ENCODE measurements at places on chromosomes 11 and 22.

DNA sequence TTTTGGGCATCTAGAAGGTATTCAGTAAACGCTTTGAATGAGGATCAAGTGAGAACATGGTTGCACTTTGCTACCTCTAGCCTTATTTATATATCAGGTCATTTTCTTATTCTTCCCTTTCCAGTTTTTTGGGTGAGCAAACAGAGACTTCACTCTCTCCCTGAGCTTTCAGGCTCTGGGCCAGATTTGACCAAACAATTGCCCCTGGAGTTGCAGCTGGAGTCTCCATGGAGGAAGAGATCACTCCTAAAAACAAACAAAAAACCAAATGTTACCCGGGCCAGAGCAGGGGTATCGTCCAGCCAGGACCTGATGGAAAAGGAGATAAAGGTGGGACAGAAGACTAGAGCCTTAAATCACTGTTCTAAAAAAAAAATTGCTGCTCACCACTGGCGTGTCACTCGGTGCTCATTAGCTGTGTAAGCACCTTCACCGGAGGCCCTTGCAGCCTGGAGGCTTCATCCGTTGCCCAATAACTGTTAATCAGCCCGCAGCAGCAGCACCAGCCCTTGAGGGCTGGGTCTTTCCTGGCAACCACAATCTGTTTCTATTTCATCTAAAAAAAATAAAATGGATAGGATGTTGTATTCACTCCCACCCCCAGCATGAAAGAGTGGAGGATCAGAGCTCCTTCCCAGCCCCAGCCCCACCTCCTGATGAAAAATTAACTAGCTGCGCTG, 125.0 kb downstream of the PKNOX2 start:
- no peak for DNase-seq

GRCh38 chr22:38315823-38316363, 1.3 kb downstream of the CSNK1E start:
- no peak for DNase-seq

DNA sequence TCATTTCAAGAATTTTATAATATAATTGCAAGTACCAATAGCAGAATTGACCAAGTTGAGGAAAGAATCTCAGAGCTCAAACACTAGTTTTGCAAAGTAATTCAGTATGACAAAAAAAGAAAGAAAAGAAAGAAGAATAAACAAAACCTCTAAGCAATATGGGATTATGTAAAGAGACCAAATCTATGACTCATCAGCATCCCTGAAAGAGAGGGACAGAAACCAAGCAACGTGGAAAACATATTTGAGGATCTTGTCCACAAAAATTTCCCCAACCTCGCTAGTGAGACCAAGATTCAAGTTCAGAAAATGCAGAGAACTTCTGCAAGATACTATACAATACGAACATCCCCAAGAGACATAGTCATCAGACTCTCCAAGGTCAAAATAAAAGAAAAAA, 203.7 kb upstream of the DDI1 start:
- DNase-seq: no peak

GRCh38 chr11:18566406-18566805, 22.1 kb downstream of the UEVLD start:
- DNase-seq: no peak

GRCh38 chr11:83557653-83558052, 271.5 kb upstream of the CCDC90B start:
- no peak for DNase-seq

GRCh38 chr22:39546889-39547586, 14.5 kb upstream of the RPS19BP1 start:
- no peak for DNase-seq

- peak; percentile 45 for DNase-seq
These were observed 25.6 kb downstream of the SYT7 start for GRCh38 chr11:61555051-61555969.

GRCh38 chr11:80515097-80515496, 1074.3 kb upstream of the TENM4 start:
- no peak for DNase-seq

DNA sequence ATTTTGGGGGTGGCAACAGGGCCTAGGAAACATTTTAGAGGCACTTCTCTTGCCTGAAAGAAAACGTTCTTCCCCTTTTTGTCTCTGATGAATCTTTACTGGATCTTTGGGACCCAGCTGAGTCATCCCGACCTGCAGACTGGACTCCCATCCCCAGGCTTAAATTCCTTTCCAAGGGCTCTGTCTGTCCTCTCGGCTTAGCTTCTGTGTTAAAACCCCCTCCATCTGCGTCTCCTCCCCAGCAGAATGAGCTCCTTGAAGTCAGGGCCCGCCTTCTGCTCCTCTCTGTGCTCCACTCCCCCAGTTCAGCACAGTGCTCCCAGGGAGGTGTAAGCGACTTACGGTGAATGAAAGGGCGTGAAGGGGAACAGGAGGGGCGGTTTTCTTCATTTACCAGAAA, 895 bp upstream of the DAGLA start:
- DNase-seq: no peak

DNA sequence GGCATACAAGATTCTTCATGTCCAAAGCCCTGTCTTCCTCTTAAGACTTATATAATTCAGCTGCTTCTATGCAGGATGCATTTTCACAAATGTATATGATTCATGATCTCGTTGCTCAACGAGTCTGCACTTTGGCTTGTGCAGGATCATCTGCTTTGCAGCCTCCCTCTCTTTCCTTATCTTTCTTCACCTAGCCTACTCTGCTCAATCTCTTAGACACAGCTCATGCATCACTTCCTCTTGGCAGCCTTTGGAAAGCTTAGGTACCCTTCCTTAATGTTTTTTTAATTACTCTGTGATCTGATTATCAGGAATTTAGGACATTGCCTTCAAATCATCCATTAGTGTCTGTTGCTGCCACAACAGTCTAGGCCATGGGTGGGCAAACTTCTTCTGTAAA, 673.8 kb downstream of the NELL1 start:
- no peak for DNase-seq

DNA sequence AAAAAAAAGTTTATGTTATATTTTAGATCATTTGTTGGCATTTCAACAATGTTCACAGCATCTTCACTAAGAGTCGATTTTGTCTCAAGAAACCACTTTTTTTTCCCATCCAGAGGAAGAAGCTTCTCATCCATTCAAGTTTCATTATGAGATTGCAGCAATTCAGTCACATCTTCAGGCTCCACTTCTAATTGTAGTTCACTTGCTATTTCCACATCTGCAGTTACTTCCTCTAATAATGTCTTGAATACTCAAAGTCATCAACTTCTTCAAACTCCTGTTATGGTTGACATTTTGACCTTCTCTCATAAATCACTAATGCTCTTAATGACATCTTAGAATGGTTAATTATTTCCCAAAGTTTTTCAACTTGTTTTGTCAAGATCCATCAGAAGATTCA, 61.3 kb upstream of the CHORDC1 start:
- DNase-seq: no peak

GRCh38 chr11:18066626-18067025, 20.6 kb upstream of the TPH1 start:
- no peak for DNase-seq

GRCh38 chr11:80593648-80594374, 1153.0 kb upstream of the TENM4 start:
- peak; percentile 21 for DNase-seq

DNA sequence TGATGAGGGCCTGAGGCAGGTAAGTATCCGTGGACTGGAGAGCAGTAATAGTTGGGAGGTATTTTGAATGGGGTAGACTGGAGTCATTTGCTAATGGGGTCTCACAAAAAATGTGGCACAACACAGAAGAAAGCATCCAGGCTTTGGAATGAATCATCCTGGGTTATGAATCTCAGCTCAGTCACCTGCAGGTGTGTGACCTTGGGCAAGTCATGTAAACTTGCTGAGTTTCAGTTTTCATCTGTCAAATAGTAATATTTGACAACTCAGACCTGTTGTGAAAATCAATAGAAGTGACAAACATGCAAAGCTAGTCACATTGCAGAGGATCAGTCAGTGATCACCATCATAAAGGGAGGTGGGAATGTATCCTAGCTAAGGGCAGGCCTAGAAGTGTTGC, 232.0 kb upstream of the TENM4 start:
- DNase-seq: no peak

DNA sequence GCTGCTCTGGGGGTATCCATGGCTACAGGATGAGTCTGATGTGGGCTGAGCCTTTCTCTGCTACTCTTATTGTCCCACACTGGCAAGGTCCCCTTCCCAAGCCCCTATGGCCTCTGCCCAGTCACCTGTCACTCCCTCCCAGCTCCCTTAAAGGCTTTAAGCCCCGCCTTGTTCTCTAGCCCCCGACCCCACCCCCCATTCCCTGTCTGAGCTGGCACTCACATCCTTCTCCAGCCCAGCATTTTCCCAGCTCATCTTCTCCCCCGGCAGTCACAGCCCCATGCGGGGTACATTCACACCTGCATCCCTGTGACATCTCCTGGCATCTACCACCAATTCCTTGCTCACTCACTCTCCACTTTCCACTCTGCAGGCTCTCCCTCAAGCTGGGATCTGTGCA, 4.3 kb downstream of the MTFP1 start:
- no peak for DNase-seq

GRCh38 chr22:32048069-32048468, 5.0 kb downstream of the SLC5A1 start:
- no peak for DNase-seq

DNA sequence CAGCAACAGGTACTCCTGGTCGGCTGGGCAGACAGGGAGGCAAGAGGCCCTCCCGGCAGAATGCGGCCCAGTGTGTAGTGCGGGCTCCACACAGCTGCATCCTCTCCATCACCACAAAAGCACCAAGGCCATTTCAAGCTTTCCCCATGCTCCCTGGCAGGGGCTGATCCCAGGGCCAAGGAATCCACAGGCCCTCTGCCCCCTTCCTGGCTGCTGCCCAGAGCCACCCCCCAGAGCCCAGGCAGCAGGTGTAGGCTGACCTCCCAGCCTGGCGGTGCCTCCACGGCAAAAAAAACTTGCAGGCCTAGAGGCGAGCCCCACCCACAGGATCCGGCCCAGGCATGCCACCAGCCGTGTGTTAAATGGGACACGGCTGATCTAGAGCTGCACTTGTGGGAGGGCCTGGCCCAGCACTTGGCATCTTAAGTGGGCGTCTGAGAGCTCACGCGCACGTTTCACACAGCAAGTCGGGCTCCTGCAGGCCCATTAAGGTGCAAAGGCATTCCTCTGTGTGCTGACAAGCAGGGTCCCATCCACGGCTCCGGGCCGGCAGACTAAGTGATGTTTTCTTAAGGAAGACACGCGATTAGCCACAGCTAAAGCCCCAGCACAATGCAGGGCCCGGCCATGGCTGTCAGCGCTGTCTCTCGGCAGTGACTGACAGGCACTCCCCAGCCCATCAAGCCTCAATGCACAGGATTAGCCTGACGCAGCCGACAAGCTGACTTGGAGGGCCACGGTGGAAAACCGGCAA, 19.8 kb upstream of the GNB1L start:
- peak; percentile 45 for DNase-seq

DNA sequence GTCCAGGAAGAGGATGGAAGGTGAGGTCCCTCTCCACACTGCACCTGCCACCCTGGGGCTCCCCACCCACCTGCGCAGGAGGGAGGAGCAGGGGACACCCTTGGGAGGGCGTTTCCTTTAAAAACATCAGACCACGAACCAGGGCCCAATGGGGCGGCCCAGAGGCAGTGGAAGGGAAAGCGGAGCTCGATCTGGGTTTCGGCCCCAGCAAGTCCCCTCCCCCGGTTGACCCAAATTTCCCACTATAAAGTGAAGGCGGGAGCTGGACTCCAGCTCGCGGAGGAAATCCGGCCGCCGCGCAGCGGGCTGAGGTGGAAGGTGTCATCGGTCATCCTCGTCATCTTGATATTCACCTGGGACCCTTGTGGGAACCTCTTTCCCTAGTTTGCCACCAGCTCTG, 99.3 kb downstream of the WNT7B start:
- no peak for DNase-seq

GRCh38 chr11:125164422-125165110, at the start of gene PKNOX2:
Gene PKNOX2 (plus strand): TSS chr11:125164751. CDS start chr11:125351306, 186,555 bp downstream.
- peak; percentile 67 for DNase-seq

- DNase-seq: peak; percentile 55
These were observed 101.1 kb upstream of the IGLL5 start for GRCh38 chr22:22786301-22787115.

GRCh38 chr11:18492888-18493287, 33.9 kb downstream of the TSG101 start:
- no peak for DNase-seq

- DNase-seq: peak; percentile 20
These were observed 59.8 kb downstream of the TMEM135 start for GRCh38 chr11:87097582-87097981.

- DNase-seq: no peak
These were observed 39.4 kb downstream of the FDX1 start for GRCh38 chr11:110469127-110469526.

- no peak for DNase-seq
These were observed 39.7 kb downstream of the ACAT1 start for GRCh38 chr11:108160970-108161566.

GRCh38 chr11:26649884-26650283, 72.0 kb downstream of the SLC5A12 start:
- DNase-seq: peak; percentile 55

DNA sequence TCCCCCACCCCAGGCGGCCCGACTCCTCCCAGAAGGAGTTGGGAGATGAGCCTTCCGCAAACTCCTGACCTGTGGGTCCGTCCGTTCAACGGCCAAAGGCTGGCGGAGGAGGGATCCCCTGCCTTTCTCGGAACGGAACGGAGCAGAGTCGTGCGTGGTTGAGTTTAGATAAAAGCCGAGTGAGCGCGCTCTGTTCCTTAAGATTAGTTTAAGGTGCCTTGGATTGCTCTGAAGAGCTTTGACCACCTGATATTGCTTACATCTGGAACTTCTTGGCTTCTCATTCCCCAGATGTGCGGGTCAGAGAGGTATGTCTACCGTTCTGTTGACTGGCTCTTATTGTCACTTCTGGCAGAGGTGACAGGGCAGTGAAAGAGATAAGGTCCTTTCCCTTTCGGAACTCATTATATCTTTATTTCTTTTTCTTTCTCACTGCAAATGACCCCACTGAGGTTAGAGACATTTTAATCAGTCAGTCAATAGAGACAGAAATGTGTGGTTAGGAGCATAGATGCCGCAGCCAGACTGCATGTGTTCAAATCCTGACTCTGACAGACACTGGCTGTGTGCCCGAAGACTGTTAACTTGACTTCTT, at the start of gene TRIM6:
TSS of gene TRIM6 (plus strand) at position 31 of the 595 bp plus-strand sequence. CDS start at position 292, 261 bp downstream.
- no peak for DNase-seq

- no peak for DNase-seq
These were observed 70.0 kb downstream of the NARS2 start for GRCh38 chr11:78504708-78505107.

DNA sequence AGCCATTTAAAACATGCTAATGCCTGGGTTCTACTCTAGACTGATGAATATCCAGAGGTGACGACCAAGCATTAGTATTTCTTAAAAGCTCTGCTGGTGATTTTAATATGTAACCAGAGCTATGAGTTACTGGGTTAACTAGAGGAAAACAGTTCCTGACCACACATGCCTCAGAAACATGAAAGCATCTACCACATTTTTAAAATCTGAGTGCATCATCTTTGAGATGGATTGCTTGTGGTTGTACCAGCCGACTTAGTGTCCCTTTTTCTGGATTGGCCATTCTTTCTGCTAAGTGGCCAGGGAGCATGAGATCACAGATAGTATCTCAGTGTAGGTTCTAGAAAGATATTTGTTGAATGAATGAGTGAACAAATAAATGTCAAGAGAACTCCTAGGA, 152.4 kb downstream of the NTM start:
- DNase-seq: no peak
